ENCODE measurements at places on chromosomes 1 and 21.
A peak's percentile ranks its signal among the peaks of the same experiment; 100 is the strongest.

DNA sequence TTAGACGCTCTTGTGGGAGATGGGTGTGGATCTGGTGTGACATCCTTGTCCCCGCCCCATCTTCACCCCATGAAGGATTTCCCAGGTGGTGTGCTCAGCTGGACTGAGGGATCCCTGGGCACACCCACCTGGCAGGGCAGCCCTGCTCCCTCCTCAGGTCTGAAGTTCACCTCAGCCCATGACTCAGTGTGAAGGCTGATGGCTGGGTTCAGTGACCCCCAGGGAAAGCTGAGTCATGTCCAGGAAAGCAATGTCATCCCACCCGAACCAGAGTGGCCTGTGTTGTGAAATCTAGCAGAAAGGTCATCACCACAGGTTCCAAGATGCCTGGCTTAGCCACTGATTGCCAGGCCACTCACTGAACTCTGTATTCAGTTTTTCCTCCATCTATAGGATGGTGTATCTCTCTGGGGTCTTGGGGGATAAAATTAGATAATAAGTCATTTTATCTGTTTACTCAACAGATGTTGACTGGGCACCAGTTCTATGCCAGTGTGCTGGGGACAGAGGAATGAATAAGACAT lies 97.7 kb upstream of the JUN start:
- no peak for DNase-seq

DNA sequence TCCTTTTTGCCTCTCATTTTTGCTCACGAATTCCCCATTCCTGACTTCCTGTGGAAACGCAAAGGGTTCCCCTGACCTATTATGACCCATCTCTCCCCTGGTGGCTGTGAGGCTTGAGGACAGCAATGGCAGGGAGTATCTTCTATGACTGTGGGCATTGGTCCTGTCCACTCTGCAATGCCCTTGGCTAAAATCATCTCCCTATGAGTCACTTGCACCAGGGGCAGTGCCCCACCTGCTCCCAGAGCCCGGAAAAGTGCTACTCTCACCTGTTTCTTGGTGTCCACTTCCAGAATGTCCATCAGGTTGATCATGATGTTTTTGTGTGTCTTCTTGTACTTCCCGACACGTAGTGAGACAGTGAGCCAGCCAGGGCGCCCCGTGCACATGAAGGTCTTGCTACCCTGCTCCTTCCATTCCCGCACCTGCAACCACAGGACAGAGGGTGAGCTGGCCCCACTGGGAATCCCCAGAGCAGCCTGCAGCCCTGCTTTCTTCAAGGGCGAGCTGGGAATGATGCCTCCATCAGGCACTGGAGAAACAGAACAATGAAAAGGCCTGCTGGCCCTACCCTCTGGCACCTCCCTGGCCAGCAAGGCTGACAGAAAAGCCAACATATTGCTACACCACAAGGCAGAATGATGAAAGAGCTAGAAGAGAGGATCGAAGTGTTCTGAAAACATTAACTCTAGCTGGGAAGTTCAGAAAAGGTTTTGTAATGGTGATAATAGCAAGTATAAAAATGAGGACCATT lies 3.5 kb downstream of the DHCR24 start:
- DNase-seq = no peak

DNA sequence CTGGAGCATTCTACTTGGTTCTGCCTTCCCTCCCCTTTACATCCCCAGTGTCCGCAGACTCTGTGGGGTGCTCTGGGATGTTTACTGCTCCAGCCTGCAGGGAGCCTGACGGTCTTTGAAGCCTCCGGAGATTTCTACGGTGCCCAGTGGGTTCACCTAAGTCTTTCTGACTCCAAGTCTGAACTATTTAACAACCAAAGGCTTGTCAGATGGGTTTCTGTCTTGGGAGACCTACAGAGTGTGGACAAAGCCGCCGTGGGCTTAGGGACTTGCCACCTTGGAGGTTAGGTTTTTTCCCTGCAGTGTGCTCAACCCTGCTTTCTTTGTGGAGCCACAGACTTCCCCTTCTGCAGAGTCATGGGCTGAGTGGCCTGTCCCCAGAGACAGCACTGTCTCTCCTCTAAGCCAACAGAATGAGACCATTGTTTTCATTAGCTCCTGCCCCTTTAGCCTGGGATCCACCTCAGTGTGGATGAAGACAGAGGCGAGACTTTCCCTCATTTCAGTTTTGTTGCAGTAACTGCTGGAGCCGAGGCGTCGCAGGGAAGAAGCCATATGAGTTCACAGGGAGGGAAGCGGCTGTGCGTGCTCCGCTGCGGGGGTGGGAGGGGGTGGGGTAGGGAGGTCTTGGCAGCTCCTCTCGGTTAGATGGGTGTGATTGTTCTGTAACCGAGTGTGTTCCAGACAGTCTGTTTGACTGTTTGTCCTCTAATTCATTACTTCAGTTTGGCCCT lies 120.7 kb downstream of the CNIH3 start:
- DNase-seq = peak; percentile 70

DNA sequence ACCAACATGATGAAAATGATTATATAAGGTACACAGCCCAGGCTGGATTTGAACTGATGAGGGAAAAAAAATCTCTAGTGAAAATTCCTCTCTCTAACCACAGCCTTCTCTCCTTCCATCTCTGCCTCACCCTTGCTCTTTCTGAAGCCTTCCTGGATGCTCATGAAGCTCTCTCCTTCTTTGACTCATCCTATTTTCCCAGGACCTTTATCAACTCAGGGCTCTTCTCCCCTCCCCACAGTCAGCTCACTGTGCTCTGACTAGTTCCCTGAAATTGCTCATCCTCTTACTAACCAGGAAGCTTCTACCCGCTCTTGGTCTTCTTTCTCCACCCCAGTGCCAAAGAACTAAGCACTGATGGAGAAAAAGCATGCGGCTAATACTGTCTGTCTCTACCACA lies 46.4 kb upstream of the ERG start:
- no peak for DNase-seq

DNA sequence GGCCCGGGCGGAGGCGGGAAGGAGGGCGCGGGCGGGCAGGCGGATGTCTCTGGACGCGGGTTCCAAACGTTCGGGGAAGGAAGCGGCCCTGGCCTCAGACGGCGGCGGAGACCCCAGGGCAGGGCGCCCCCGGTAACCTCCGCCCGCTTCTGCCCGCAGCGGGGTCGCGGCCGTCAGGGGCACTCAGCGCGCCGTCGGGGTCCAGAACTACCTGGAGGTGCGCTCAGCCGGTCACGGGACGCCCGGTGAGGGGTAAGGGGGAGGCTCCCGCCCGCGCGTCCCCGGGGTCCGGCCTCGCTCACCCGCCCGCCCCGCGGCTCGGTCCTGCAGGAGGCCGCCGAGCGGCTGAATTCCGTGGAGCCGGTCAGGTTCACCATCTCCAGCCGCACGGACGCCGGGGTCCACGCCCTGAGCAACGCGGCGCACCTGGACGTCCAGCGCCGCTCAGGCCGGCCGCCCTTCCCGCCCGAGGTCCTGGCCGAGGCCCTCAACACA lies 406 bp downstream of the PUSL1 start:
- no peak for DNase-seq

DNA sequence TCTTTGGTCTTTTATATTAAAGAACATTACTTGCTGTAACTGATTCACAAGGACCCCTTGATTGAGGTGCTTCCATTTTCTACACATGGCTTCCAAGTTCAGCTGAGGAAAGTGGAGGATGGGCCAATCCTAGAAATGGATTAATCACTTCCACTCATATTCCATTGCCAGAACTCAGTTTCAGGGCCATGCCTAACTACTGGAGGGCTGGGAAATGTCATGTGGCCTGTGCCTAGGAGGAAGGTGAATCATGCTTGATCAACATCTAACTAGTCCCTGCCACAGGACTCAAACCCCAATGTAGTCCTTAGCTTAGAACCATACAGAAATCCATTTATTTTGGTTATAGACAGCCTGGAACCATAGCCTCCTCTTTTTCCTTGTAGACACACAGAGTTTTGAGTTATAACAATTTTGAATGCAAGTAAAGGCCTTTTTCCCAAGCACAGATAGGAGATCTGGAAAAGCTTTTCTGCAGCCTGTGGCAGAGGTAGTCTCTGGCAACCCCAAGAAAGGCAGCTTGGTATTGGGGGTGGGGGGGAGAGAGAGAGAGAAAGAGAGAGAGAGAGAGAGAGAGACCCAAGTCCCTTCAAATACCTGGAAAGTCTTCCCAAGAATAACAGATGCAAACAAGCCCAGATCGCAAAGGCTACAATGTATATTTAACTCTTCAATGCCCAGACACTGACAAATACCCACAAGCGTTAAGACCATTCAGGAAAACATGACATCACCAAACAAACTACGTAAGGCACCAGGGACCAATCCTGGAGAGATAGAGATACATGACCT lies 12.5 kb downstream of the MAST2 start:
- DNase-seq = no peak

DNA sequence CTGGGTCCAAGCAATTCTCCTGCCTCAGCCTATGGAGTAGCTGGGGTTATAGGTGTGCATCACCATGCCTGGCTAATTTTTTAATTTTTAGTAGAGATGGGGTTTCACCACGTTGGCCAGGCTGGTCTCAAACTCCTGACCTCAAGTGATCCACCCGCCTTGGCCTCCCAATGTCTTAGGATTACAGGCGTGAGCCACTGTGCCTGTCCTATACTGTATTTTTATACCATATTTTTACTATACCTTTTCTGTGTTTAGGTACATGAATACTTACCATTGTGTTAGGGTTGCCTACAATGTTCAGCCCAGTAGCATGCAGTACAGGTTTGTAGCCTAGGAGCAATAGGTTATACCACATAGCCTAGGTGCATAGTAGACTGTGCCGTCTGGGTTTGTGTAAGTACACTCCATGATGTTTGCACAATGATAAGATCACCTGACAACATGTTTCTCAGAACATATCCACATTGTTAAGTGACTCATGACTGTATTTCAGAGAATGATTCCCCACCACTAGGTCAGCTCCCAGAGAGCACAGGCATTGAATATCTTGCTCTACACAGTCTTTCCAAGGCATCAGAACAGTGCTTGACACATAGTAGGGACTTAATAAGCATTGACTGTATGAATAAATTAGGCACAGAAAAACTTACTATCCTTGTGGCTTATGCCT lies 6.0 kb upstream of the CITED4 start:
- DNase-seq = no peak

- DNase-seq = no peak
Measured at GRCh38 chr1:61604261-61604660, 120.7 kb downstream of the TM2D1 start.

DNA sequence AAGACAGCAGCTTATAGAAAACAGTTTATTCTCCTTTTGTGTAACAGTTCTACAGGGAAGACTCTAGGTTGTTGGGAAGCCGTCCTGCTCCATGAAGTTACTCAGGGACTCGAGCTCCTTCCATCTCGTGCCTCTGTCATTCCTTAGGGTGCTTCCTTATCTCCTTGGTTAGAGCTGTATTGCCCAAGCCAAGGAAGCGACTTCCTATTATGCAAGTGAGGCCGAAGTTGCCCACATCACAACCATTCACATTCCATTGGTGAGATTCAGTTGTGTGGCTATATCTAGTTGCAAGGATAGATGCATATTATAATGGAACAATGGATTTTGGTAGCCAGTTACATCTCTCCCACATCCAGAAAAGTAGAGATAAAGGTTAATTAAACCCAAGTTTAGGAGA lies 9.0 kb downstream of the GSTM5 start:
- no peak for DNase-seq

GRCh38 chr21:31490443-31490842 lies 146.4 kb upstream of the TIAM1 start:
- DNase-seq = no peak

- no peak for DNase-seq
Measured at GRCh38 chr1:1211541-1212441, 2.2 kb downstream of the TNFRSF4 start.

DNA sequence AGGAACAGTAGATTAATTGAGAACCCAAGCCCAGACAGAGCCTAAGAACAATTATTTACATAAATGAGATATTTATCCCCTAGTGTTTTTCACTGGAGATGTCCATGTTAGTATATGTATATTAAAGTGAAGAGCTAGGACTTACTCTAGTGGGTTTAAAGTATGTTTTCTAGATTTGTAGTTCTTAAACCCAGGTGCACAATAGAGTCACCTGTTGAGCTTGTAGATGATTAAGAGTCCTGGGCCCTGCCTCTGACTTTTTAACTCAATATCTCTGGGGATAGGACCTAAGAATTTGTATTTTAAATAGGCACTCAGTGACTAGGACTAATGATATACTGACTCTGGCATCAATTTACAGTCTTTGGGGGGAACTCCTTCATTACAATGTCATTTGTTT lies 112.8 kb downstream of the DNAH14 start:
- DNase-seq = no peak

DNA sequence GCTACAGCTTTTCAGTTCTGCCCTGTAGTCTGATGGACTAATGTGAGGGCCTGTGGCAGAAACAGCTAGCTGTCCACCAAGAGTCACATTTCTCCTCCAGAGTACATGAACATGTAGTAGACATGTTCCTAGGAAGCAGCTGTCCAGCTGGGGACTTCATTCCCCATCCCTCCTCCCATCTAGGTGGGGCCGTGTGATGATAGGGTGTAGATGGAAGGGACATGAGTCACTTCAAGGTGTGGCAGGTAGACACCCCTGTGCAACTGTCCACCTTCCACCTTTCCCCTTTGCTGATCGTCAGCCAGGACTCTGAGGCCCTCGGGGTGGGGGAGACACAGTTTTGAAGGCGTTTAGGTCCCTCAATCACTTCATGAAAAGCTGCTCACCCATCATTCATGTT lies 3.6 kb upstream of the RD3 start:
- no peak for DNase-seq
